Stimulated activated CD8-positive, alpha-beta memory T cell treated with anti-CD3 and anti-CD28 coated beads, Interleukin-7, amount 100 ng/mL, for 1 hour (primary cell): ENCODE measurements at places on chromosomes 16 and 17.

DNA sequence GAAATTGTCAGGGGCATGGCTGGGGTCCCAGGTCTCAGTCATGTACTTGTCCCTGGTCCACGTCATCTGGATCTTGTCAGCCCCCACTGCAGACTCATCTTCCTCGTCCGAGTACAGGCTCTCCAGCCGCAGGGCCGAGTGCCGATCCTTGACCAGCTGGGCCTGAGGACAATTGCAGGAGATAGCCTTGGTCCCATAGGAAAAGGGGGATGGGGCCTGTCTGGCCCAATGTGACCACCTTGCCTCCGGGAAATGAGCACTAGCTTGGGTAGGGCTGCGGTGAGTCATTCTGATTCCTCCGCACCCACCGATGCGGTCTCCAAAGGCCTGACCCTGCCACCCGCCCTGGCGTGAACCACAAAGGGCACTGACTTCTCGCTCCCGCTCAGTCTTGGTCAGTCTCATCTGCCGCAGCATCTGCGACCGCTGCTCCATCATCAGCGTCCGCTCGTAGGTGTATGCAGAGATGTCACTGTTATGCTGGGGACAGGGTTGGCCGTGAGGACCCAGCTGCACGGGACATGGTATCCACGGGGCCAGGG is 1.5 kb upstream of the LCAT start:
- no peak for DNase-seq

DNA sequence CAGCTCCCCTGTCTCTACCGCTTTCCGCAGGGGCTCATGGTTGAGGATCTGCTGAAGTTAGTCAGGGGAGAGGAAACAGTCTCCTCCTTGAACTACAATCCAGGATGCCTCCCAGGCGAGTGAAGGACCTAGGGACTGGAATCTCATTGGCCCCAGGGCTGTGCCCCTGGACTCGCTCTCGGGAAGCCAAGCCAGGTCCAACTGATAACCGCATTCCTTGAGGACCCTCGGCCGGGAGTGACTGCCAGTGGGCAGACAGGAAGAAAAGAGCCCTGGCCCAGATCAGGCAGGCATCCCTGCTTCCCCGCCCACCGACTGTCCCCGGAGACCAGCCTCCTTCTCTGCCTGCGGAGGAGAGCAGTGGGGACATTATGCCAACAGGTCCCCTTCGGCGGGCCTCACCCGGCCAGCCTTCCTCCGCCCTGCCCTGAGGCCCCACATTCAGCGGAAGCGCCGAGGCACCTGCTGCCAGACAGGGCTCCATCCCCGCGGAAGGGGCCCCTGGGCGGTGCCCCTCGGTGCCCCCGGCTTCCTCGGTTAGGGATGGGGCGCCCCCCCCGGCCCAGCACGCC is 776 bp downstream of the LRRC75A start:
- DNase-seq = no peak

GRCh38 chr17:29045734-29046472 is 3.0 kb downstream of the PIPOX start:
- DNase-seq = no peak

DNA sequence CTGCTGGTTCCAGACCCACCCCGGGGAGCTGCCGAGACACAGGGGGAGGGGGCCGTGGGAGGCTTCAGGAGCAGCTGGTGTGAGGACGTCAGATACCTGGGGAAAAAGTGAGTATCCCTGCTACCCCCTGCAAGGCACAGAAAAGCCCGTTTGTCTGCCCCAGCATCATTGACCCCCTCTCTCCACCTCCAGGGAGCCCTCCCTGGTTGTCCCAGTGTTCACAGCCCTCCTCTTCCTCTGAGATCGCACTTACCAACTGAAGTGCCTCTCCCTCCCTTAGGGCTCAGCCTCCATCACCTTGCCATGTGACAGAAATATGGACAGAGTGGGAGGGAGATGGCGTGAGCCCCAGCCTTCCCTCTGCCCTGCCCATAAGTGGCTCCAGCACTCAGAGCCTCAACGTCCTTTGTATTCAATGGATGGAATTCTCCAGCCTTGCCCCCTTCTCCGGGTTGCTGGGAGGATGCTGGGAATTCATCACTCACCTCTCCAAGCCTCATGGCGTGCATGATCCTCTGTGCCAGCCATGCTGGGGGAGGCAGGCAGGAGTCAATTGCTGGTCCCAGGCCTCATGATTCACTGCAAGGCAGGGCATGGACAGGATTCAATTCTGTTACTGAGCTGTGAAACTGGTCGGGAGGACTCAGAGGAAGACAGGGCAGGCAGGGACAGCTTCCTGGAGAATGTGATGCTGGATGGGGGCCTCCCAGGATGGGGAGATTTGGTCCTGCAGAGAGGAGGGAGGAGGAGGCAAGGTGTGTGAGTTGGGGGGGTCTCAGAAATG is 14.6 kb downstream of the SPNS3 start:
- DNase-seq = no peak

DNA sequence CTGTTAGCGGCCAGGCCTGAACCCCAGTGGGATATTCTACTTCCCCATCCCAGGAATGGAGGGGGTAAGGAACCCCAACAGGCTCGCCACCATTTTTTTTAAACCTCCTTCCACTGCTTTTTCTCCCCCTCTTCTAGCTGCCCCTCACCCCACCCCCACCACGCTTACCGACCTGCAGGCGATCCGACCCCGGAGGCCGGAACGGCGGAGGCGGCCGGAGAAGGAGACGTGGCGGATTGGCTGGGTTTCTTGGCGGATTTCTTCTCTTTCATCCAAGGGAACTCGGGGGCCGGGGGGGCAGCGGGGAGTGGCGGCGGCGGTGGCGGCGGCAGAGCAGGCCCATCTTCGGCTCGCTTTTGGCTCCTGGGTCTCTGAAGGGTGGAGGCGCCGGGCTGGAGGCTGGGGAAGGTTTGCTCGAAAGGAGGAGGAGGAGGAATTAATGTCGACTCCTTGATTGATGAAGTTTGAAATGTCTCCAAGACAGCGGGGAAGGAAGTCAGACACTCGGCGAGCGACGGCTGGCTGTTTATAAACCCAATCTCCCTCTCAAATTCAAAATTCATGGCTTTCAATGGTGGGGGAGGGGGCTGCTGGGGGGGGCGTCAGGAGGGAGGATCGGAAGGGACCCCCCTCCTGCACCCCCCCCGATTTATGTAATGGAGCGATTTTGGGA is 424 bp downstream of the HOXB2 start:
- no peak for DNase-seq

GRCh38 chr16:17224879-17225281 is 245.9 kb downstream of the XYLT1 start:
- no peak for DNase-seq

DNA sequence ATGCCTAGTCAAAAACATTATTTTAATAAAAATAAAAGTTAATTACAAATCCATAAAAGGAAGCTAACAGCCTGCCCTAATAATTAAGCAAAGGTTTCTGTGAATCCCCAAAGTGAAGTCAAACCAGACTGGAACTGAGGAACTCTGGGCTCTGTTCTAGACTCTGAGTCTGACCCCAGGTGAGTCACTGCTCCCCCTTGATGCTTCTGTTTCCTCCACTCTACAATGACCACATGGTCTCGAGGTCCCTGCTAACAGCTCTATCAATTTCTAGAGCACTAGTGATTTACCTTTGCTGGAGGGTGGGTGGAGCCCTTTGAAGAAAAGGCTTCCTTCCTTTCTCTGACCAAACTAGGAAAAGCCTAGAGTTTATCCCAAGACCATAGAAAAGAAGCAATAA is 32.4 kb downstream of the XPO6 start:
- no peak for DNase-seq

DNA sequence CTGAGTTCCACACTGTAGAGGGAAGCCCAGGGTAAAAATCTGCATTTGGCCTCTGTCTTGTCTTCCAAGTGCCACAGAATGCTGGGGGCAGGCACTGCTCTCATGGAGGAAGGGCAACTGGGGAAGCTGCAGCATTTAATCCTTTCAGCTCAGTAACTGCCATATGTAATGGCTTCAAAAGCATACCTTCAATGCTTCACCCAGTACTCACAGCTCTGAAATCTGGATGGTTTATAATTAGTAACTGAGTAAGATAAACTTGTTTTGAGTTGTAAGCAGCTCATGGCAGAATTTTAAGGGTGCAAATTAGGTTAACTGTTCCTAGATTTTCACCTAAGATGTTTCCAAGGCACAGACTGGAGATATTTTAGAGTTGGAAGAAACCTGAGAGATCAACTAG is 24.5 kb downstream of the PMP22 start:
- DNase-seq = no peak

DNA sequence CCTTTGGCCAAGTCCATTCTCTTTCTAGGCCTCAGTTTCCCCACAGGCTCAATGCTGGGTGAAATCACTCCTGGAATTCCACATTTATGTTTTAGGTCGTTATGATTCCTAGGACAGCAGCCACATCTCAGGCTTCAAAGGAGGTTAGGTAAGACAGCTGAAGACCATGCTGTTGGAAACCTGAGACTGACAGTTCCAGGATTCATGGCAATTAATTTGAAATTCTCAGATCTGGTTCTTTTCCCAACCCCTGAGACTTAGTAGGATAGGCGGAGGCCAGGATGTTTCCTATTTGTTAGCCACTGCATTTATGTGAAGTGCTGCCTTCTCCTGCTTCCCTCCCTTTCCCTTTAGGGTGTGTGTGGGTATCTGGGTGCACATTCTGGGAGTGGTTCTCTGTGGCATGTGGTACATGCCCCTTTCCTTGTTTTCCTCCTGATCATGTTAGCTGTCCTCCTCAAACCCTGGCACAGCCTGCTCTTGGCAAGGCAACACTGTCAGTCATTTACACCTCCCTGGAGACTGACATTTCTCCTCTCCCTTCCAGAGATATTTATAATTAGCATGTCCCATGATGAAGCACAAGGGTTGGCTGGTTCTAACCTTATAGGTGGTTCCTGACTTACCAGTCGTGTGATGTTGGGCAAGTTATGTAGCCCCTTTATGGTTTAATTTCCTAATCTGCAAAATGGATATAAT is 91.4 kb upstream of the SALL1 start:
- no peak for DNase-seq

GRCh38 chr16:58461056-58461455 is 38.9 kb upstream of the NDRG4 start:
- DNase-seq = no peak

- no peak for DNase-seq
These were observed 84.6 kb downstream of the RMI2 start for GRCh38 chr16:11429823-11430222.

DNA sequence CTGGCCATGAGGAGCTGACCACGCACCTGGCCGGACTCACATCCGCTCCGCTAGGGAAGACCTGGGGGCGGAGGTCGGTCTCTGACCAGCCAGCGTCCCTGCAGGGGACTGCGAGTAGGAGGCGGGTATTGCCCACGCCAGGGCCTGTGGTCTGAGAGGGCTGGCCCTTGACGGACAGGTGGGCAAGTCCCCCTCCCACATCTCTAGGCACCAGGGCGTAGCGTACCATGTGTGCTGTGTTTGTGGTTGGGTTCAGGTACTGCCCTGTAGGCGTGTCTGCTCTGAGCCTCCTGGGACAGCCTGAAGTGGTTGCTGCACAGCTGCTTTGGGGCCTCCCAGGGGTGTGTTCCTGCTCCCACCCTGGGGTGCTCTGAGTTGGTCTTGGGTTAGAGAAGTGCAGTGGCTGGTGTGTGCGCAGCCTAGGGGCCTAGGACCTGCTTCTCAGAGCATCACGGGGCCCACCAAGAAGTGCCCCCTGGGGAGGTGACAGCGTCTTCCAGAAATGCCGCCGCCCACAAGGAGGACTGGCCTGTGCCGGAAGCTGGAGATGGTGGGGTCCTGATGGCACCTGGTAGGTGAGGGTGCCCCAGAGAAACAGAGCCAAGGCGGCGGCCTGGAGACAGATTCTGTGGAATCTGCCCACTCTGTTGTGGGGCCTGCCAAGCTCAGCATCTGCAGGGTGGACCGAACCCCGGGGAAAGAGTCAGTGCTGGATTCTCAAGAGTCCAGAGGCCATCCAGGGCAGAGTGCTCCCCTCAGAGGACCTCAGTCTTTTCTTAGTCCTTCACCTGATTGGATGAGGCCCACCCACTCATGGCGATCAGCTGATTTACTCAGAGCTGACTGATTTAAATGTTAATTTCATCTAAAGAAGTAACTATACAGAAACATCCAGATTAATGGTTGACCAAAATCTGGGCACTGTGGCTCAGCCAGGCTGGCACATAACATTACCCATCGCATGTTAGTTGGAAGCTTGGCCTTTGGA is 48.3 kb downstream of the WDR45B start:
- no peak for DNase-seq

DNA sequence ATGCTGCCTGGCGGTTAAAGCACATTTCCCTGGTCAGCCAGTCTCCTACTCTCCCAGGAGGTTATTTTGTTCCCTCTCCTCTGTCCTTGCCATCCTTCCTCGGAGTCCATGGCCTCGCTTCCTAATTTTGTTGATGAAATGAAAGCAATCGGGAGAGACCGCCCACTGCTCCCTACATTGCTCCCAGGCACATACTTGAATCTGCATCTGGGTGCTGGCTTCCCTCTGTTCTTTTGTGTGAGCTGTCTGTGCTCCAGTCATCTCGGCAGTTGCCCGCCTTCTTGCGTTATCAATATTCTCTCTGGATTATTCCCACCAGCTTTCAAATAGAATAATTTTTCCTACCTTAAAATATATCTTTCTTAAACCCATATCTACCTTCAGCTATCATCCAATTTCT is 11.1 kb downstream of the KRT23 start:
- DNase-seq = no peak

- no peak for DNase-seq
These were observed 43.6 kb downstream of the SMG6 start for GRCh38 chr17:2259769-2260536.

DNA sequence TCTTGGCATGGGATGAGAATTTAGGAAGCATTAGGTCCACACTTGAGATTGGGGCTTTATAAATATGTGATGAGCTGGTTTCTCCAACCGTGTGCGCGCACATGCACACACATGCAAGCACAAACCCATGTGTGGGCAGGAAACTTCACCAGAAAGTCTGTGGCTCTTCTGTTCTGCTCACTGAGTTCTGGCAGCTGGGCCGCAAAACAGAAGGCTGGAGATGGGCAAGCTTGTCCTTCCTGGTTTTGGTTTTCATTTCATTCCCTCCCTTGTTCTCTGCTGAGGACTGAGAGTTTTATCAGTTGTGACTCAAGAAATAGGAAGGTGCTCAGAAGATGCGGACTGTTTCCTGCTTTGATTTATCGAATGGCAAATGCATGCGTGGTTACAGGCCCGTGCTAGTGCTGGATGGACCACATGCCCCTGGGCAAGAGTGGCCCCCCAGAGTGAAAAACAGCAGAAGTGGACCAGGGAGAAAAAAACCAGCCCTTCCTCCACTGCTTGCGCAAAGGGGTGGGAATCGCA is 14.1 kb downstream of the MAP3K14 start:
- no peak for DNase-seq

- DNase-seq = no peak
These were observed 159.2 kb upstream of the CDH5 start for GRCh38 chr16:66207139-66207882.
